ENCODE measurements at places on chromosomes 5 and 9.

DNA sequence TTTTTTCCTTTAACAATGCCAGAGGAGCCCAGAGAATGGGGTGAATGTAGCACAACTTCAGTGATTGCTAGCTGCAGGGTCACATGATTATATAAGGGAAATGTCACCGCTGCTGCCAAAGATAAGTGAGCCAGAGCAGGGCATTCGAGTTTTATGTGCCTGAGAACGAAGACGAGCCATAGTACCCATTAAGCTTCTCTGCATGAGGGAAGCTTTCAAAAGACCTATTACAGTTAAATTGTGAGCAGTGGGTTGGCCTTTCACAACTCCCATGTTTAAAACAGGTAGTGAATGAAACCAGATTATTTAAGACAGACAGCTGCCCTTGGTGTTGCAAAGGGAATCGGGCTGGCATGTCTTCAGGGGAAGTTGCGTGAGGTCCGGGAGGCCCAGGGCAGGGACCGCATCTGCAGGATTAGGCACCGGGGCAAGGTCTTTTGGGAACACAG lies 82.4 kb upstream of the TNFAIP8 start:
- DNase-seq = no peak

GRCh38 chr9:117772960-117773359 lies 68.8 kb downstream of the TLR4 start:
- DNase-seq = peak; percentile 54

DNA sequence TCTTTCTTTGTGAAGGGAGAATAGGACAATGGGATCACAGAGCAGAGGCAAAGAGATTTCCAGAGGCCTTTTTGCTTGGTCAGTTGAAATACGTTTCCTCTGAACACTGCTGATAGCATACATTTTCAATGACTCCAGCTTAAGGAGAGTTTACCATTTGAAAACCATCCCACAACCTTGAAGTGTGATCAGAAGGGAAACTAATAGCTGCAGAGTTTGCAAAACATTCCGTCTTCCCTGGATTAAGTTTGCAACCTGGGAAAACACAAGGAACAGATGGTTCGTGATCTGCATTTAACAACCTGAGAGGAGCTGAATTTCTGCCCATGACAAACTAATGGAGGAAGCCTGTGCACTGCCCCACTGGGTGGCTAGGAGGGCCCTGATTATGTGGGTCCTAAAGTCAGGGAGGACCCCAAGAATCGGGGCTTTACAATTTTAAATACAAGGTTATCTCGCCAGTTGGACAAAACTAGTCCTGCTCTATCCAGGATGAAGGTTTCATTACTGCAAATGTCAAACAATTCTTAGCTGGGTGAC lies 35.6 kb downstream of the MTX3 start:
- DNase-seq = no peak

DNA sequence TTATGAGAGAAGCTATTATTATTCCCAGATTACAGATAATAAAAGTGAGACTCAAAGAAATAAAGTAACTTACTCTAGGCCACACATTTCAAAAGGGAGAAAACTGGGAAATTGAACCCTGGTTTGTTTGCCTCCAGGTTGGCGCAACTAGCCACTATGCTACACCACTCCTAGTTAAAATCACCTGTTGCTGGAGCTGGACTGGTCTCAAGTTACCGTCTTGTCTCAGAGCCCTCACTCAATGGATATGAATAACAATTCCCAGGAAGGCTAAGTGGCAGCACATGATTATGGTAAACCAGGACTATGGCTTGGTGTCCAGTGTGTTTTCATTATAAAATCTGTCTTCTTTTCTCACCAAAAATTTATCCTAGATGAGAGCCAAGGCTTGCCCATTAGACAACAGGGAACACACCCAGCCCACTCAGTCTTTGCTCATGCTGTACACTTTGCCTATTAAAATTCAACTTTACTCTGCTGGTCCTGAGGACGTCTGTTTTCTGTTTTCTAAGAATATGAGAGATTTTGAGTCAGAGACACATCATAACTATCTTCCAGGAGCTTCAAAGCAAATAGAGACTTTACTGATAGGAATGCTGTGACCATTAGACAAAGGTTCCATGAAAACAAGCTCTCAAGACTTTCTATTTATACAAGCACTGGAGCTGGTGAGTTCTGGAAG lies 58.1 kb downstream of the ADRB2 start:
- no peak for DNase-seq

GRCh38 chr9:112750764-112751055 lies 150 bp downstream of the SNX30 start:
- no peak for DNase-seq

All from kidney tubule cell (primary cell).